ENCODE measurements at places on chromosomes 1 and 21.

- DNase-seq: no peak
Measured at GRCh38 chr1:211697356-211697755, 21.9 kb upstream of the NEK2 start.

DNA sequence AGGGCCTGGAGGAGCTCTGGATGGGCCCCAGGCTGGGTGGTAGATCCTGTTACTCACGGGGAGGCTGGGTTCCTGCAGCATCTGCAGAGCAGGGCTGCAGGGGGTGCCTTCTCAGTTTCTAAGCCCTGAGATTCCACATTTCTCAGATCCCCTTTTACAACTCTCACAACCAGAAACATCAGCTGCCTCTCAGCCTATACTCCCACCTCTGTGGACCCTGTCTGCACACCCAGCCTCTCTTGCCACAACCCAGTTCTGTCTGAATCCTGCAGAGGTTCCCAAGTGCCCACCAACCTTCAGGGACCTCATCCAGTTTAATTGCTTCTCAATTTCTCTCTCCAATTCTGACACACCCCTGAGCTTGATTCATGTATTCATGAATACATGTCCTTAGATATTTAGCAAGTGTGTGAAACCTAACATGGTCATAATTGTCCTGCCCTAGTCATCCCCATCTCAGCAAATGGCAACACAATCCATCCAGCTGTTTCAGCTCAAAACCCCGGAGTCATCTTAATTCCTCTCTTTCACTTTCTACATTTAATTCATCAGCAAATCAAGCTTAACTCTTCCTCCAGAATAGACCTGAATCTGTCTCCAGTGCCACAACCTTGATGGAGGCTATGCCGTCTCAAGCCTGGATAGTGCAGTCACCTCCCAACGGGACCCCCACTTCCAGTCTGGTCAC lies 57.0 kb upstream of the NEK2 start:
- no peak for DNase-seq

DNA sequence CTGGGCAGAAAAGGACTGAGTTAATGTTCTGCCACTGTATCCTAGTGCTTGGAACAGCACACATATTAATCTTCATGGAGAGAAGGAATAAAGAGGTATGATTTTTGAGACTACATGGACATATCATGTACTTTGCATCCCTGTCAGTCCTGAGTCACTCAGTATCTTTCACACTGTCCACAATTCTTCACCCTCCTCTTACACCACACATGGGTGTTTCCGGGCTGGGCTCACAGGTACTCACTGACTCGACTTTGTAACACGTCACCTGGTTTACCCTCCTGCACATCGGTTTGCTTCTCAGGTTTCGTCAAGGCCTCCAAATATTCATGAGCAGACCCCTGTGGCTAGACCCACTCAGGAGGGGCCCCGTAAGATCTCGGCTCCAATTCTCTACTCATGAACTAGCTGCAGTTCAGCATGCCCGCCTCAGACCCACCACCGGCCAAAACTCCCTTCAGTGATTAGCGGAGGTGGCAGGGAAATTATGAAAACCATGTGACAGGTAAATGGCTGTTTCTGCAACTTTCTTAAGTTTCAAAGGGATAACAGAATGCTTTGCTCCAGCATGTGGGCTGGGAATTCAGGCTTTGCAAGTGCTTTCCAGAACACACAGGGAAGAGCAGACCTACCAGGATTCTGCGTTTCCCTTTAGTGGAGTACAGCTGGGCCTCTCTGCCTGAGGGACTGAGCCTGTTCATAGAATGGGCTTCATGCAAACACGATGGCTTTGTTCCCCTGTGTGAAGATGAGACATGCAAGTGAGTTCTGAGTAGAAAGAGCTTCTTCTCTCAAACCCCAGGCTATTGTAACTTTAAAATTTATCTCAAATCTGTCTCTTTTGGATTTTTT lies 31.3 kb upstream of the TRABD2B start:
- DNase-seq: no peak

- peak; percentile 28 for DNase-seq
Measured at GRCh38 chr1:228944935-228945371, 209.7 kb downstream of the RHOU start.

DNA sequence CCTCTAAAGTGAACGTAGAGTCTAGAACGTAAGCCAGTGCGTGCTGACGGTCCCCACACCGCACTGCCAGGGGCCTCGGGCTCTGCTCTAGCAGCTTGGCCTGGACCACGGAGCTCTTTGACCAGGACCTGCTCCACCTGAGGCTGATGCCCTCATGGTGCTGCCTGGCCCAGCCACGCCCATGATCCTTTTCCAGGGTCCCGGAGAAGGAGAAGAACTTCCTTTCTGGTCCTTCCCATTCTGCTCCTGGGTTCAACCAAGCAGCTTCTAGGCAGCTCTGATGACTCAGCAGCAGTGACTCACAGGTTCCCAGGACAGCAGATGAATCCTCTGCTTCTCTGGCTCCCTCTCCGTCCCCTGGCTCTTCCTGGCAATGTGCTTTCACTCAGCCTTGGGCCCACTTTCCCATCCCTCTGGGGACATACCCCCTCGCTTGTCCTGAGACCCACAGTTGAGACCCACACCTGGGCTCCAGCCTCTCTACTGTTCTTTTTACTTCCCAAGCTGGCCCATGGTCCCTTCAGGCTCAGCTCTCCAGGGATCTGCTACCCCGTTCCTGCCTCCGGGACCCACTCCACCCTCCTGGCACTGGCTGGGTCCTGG lies 246.3 kb upstream of the RAB4A start:
- DNase-seq: peak; percentile 68
